T-helper 9 cell (primary cell): ENCODE measurements at places on chromosomes 7 and 10.

GRCh38 chr7:44735403-44736165 is 13.1 kb upstream of the ZMIZ2 start:
- DNase-seq: no peak

GRCh38 chr7:27678617-27679260 is 16.1 kb upstream of the HIBADH start:
- no peak for DNase-seq

DNA sequence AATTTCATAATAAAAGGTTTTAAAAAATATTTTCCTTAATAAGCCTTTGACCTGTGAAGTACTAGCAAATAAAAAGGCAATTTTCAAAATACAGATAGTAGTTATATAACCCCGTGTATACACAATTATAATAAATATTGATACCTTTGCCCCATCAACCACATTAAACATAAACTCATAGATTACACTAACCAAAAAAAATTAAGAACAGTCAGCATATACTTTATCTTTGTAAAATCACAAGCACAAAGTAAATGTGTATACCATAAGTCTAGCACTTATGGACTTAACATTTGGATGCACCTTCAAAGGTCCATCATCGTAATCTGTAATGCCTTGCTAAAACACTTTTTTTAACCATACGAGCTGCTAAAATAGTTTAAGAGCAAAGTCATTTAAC is 123.4 kb downstream of the SNX13 start:
- no peak for DNase-seq

GRCh38 chr10:27019827-27020226 is 80.5 kb downstream of the ANKRD26 start:
- DNase-seq: no peak
